Nephron progenitor cell (in vitro differentiated cells): ENCODE measurements at places on chromosomes 1 and 21.

- DNase-seq = no peak
These were observed 4.1 kb downstream of the SEMA4A start for GRCh38 chr1:156157506-156157905.

DNA sequence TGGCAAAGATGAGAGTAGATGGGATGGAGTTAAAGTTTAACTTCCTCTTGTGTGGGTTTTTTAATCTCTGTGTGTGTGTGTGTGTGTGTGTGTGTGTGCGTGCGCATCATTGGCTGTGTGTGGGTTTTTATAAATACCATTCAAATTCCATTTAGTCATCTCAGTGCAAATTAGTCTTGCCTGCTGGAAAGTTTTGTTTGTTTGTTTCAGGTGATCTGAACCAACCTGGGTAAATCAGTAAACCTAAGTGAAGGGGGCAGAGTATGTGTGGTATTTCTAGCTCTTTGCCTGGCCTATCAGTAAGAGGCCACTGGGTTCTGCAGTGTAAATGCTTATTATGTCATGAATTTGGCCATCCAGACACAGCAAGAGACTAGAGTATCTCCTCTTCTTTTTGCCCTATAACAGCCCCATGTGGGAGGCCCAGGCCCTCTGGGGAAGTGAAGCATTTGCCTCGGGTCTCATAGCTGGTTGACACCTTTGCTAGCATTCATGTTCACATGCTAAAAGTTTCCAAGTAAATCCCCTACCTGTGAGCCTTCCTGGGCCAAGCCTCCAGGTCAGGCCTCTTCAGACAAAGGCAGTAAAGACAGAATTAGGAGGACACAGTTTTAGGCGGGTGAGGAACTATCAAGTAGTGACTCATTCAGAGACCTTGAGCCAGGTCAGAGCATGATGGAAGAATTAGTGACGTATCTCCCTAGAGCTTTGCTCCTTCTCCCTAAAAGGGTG lies 14.7 kb downstream of the INTS3 start:
- no peak for DNase-seq

DNA sequence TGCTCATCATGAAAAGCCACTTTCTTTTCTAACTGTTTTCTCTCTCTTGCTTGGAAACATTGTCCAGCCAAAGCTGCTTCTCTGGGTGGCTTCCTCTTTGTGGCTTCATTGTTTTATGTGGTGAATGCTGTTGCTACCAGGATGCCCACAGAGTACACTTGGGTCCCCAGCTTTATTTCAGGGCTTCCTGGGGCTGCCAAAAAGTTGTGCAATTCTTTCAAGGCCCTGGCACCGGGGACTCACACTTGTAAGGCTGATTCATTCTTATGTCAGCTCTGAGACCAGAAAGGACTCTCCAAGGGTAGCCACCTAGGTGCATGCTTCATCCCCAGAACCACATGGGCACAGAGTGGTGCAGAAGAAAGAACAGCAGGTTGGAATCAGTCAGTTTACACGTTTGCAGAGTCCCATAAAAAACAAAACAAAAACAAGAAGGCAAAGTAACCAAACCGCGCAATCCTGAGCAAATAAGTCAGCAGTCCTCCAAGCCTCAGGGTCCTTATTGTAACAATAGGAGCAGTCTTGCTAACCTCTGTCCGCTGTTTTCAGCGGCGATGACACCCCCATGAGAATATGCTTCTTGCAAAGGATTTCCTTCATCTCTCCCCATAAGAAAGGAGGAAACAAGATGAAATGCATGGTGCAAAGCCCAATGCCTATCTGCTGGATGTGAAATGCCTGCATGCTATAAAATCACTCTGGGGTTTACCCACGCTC lies 89.9 kb upstream of the SSX2IP start:
- no peak for DNase-seq

DNA sequence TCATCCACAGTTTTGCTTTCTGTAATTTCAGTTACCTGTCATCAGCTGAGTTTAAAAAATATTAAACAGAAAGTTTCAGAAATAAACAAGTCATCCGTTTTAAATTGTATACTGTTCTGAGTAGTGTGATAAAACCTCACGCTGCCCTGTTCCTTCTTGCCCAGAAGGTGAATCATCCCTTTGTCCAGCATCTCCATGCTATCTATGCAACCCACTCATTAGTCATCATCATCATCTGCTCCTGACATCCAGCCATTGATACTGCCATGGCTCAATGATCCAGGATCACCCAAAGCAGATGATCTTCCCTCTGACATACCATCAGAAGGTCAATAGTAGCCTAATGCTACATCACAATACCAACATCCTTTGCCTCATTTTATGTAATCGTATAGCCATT lies 198.3 kb downstream of the SLC44A5 start:
- DNase-seq = no peak

- DNase-seq = no peak
These were observed 143.3 kb downstream of the DENND1B start for GRCh38 chr1:197632005-197632404.

DNA sequence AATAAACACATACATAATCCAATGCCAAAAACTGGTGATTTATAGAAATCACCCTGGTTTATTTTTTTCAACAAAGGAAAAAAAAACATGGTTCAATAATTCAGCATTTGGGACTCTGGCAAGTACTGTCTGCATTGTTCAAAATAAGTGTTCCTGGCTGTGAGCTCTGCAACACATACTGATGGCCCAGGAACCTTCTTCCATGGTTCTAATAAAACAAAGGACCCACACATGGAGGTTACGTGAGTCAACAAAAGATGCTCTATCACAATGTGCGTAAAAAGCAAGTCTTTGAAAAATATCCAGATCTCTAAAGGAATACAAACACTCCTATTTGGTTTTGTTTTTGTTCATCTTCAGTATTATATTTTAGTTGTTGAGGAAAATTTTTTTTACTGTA lies 37.9 kb upstream of the C1orf198 start:
- DNase-seq = no peak

- no peak for DNase-seq
These were observed 75.4 kb upstream of the LRRC7 start for GRCh38 chr1:69492286-69492685.

DNA sequence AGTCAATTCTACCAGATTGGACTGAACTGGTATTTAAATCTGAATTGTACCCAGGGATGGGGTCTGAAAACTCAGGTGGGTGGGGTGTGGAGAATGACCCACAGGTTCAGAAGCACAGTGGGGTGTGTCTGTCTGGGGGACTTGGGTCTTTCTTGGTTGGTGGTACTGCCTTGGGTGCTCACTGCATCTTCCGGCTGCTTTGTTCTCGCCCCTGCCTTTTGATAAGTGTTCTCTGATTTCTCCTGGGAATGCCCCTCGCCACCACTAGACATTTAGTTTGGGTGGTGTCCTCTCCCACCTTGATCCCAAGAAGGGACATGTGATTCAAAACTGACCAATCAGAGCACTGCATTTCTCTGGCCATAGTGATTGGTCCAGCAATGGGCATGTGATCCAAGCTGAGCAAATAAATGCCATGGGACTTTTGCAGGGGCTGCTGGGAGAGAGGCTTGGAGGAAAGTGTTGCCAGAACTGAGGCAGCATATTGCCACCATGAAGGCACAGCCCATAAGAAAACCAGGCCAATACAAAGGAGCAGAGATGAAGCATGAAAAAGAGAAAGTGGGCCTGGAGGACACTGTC lies 270.5 kb downstream of the NPHP4 start:
- DNase-seq = no peak

- no peak for DNase-seq
These were observed 189.4 kb downstream of the PBX1 start for GRCh38 chr1:164748253-164748899.

DNA sequence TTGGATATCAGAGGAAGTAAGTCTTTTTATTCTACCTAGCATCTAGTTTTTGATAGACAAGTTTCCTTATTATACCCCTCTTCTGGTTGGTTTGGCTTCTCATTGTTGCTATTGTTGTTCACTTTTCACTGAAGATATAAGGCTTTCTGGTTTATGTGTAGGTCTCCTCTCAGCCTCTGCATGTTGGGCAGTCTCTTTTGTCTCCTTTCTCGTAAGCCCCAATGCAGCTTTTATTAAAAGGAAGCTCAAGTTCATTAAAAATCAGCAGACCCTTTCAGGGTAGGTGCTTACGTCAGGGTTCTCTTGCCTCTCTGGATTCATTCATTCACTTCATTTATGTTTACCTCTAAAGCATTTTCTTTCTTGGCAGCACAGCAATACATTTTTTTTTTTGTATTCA lies 4.8 kb upstream of the DHX9 start:
- no peak for DNase-seq

GRCh38 chr1:37793773-37794371 lies at the start of gene MANEAL:
TSS of gene MANEAL (plus strand) at chr1:37793847. CDS start at chr1:37794183, 336 bp downstream.
- DNase-seq = peak; percentile 76

- peak; percentile 33 for DNase-seq
These were observed 15.9 kb downstream of the BMP8A start for GRCh38 chr1:39507230-39507928.

DNA sequence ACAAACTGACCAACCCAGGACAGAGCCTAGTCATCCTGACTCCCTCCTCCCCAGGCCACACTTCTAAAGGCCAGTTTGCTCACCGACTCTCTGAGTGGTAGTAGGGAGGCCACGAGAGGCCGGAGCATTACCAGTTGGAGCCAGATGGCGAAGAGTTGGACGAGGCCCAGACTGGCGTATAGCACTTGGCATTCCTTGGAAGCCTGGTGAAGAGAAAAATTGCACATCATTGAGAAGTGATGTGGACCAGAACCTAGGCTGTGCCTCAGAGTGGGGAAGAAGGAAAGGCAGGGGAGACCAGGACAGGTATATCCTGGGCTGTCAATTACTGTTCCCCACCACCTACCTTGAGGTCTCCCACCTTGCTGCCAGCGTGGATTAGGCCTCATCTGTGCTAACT lies 12.2 kb downstream of the PABPC4 start:
- no peak for DNase-seq

DNA sequence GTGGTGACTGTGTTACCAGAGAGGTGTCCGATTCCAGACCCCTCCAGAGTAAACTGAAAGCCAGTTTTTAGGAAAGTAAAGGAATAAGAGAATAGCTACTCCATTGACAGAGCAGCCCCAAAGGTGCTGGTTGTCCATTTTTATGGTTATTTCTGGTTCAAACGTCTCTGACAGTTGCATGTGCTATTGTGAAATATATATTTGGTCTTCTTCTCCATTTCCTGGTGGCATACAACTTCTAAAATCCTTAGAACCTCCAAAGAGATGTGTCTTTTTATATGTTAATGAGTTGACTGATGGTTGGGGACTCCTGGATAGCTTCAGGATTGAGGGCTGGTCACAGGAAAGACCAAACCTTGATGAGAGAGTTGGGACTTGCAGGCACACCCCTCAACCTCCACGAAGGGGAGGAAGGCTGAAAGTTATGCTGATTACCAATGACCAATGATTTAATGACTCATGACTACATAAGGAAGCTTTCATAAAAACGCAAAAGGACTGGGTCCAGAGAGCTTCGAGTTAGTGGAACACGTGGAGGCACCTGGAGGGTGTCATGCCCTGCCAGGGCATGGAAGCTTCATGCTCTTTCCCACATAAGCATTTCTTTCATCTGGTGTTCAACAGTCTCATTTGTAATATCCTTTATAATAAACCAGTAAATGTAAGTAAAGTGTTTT lies 100.7 kb downstream of the SLC16A1 start:
- DNase-seq = no peak

DNA sequence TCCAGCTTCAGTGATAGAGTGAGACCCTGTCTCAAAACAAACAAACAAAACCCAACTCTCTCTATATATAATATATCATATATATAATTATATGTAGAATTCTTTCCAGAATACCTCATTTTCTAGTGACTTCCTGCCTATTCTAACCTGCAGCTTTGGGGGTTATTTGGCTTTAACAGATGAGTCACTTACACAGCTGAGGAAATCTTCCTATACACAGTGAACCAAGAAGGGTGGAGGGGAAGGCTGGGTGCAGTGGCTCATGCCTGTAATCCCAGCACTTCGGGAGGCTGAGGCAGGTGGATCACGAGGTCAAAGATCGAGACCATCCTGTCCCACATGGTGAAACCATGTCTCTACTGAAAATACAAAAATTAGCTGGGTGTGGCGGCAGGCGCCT lies 9.2 kb downstream of the RAB29 start:
- DNase-seq = no peak

GRCh38 chr1:29425631-29426030 lies 189.3 kb downstream of the PTPRU start:
- DNase-seq = no peak

DNA sequence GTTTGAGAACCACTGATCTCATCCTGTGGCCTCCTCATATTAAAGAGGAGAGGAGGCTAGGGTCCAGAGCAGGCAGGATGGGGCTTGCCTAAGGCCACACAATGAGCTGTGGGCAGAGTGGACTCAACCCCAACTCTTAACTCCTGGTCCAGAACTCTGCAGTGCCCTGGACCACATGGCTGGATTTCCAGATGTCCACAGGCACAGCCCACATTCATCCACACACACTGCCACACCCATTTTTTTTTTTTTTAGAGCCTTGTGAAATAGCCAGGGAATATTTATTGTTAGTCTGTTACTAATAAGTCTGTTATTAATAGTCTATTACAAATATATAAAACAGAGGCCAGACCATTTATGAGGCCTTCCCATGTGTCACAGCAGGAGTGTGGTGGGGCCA lies 192.2 kb downstream of the TRABD2B start:
- no peak for DNase-seq

GRCh38 chr1:29299446-29299845 lies 63.1 kb downstream of the PTPRU start:
- no peak for DNase-seq

GRCh38 chr1:209720326-209720725 lies 15.7 kb downstream of the HSD11B1 start:
- no peak for DNase-seq

DNA sequence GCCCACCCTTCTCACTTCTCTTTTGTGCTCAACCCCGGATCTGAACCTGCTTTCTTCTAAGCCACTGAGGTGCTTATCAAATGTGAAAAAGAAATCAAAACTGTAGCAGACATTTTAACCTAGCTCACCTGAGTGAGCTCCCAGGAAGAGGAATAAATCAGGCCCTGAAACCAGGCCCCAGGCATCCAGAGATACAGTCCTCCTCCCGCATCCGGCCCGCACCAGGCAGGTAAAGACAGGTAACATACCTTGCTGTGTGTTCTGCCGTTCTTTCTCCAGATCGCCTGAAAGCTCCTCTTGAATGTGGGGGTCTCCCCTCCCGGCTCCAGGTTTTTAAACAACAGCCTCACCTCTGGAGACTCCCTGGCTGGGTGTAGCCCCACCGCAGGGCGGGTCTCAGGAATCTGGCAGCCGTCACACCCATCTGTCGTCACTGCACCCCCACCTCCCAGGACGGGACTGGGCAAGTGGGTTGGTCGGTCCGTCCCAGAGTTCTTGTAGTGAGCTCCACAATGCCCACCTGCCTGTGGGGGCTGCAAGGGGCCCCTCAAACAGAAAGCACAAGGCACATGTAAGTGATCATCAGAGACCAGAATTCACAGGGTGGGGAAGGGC lies at the start of gene LAMB3:
LAMB3 (minus strand) TSS at position 305 of the 615 bp plus-strand sequence. CDS start 1,481 bp downstream, outside the sequence.
- DNase-seq = no peak
